CD4-positive, alpha-beta memory T cell (primary cell): ENCODE measurements at places on chromosomes 2 and 18.

DNA sequence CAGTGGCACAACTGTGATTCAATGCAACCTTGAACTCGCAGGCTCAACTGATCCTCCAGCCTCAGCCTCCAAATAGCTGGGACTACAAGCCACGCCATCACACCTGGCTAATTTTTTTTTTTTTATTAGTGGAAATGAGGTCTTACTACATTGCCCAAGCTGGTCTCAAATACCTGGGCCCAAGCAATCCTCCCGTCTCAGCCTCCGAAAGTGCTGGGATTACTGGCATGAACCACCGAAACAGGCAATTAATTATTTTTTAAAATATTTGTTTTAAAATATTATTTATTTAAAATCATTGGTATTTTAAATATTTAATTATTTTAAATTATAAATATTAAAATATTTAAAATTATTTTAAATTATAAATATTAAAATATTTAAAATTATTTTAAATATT is 24.5 kb downstream of the SRBD1 start:
- no peak for DNase-seq

- no peak for DNase-seq
These were observed 401.1 kb downstream of the BCL11A start for GRCh38 chr2:60152226-60152833.

DNA sequence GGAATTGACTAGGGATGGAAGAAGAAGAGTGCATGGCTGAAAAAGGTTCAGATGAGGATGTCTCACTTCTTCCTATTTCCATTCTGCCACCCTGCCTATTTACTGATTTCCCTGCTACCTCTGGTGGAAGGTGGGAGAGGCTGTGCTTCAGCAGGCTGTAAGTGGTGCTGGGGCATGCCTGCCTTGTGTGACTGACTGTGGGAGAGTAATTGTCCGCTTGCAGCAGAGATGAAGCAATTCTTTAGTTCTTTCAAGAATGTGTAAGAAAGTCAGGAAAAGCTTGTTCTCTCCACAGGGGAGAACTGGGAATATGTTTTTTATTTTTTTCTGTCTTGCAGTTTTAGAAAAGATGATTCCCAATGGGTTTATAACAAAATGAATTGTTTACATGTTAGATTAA is 72.5 kb upstream of the NYAP2 start:
- no peak for DNase-seq

- DNase-seq = no peak
These were observed 259.1 kb downstream of the SS18 start for GRCh38 chr18:25831301-25831701.

DNA sequence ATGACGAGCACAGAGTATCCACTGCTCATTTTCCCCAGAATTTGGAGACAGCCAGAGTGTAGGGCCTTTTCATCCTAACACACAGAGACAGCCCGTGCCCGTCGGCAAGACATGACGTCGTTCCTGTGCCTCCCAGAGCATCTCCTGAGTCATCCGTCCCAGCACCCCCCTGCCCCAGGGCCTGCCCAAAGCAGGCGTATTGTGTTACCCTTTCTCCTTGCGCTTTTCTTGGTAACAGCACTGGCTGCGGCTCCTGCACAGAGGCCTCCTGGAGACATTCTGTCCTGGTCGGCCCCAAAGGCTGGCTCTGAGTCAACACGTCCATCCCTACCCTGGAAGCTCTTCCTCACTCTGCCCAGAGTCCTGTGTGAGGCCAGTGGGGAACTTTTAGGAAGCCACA is 217.1 kb downstream of the KLHL29 start:
- DNase-seq = no peak

GRCh38 chr2:138780908-138781307 is 718 bp upstream of the NXPH2 start:
- DNase-seq = no peak
